Fibroblast of villous mesenchyme (primary cell): ENCODE measurements at places on chromosomes 1 and 21. TPM values are rescaled to one million over a fixed set of nuclear protein-coding genes. Genes with fewer than 3 reads are reported as not detected.

DNA sequence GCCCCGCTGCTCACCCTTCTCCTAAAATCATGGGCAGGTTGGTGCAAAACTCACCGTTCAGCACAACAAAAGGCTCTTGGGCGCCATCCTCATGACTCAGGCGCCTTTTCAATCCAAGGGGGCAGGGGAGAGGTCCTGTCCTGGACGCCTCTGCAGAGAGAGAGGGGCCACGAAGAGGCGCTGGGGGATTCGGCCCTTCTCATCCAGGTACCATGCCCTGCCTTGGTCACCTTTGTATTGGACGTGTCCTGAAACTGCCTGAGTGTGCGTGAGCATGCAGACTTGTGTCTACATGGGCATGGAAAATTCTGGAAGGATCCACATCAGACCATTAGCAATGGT, 53.5 kb downstream of the SLC37A1 start:
- DNase-seq, result no peak

DNA sequence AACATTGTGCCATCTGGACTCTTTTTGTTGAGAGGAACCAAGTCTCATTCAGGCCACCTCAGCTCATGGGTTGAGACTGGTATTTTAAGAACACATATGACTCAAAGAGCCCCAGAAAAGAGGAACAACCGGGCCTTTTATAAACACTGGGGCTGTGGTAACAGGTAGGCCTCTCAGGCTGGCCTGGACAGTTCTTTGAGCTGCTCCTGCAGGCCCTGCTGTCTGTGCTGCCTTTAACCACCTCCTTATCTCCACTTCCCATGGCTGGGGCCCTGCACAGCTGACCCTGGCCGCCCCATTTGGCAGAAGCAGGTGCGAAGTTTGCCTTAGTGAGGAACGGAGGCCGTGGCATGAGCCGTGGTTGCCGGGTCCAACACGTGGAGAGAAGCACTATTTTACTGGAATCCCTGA, 163.3 kb downstream of the RHOU start:
- DNase-seq, result no peak

CORT gene
- total RNA-seq, result 0.32 TPM in 1 of 2 replicates, not detected in the other

GRCh38 chr1:232793944-232794343, 11.3 kb upstream of the MAP10 start:
- DNase-seq, result peak; percentile 86

TSPAN2 gene
- under 0.01 and 0.97 TPM in 2 replicates for total RNA-seq

TCHH gene
- total RNA-seq, result under 0.01 TPM in 1 of 2 replicates, not detected in the other

DNA sequence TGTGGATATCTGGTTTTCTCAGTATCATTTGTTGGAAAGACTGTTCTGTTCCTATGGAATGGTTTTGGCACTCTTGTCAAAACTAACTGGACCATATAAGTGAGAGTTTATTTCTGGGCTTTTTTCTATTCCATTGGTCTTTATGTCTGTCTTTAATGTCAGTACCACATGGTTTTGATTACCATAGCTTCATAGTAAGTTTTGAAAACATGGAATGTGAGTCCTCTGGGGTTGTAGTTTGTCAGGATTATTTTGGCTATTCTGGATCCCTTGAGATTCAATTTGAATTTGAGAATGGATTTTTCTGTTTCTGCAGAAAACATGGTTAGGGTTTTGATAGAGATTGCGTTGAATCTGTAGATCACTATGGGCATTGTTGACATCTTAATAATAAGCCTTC, 107.9 kb downstream of the ZFYVE9 start:
- no peak for DNase-seq

- DNase-seq, result no peak
These were observed 13.9 kb downstream of the ATF3 start for GRCh38 chr1:212622467-212622866.

GRCh38 chr1:183962903-183963302, 74.6 kb downstream of the COLGALT2 start:
- DNase-seq, result no peak

FCRL2 gene
- total RNA-seq, result not detected in 2 replicates

C1orf141 gene
- not detected in 2 replicates for total RNA-seq

- DNase-seq, result no peak
These were observed at the start of gene EPHA8 for GRCh38 chr1:22562584-22563583. Gene EPHA8 (plus strand): TSS chr1:22563489. CDS start chr1:22563636, 147 bp downstream.

OR10J1 gene
- total RNA-seq, result not detected in 2 replicates

DNA sequence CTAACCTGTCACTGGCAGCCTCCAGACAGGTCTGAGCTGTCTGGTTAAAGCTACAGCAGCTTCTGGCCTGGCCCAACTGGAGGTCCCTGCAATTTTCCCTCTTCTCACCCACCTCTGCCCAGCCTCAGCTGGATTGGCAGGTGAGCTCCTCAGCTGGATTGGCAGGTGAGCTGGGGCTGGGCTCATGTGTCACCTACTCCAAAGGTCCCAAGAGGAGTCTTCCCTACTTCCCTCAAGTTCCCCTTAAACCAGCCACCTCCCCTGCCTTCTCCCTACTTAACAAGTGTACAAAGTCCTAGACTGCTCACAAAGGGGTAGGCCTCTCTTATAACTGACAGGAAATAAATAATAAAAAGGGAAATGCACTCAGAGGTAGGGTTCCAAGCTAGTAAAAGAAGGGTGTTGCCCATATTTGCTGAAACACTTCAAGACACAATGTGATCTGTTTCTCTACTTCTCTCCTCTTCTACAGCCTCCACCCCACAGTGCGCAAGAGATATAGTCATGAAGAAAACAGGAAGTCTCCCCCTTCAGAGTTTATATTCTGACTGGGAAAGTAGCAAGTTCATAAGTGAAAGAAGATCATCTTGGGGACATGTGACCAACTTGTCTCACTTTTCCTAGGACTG, at the start of gene GPA33:
Gene GPA33, minus strand, starts transcription at position 64 of the 629 bp plus-strand sequence. CDS start 90 bp downstream, outside the sequence.
- DNase-seq, result no peak

ABCB10 gene
- total RNA-seq, result 17.4 and 18.1 TPM in 2 replicates

KIF2C gene
- total RNA-seq, result 18.7 and 26.8 TPM in 2 replicates

DNA sequence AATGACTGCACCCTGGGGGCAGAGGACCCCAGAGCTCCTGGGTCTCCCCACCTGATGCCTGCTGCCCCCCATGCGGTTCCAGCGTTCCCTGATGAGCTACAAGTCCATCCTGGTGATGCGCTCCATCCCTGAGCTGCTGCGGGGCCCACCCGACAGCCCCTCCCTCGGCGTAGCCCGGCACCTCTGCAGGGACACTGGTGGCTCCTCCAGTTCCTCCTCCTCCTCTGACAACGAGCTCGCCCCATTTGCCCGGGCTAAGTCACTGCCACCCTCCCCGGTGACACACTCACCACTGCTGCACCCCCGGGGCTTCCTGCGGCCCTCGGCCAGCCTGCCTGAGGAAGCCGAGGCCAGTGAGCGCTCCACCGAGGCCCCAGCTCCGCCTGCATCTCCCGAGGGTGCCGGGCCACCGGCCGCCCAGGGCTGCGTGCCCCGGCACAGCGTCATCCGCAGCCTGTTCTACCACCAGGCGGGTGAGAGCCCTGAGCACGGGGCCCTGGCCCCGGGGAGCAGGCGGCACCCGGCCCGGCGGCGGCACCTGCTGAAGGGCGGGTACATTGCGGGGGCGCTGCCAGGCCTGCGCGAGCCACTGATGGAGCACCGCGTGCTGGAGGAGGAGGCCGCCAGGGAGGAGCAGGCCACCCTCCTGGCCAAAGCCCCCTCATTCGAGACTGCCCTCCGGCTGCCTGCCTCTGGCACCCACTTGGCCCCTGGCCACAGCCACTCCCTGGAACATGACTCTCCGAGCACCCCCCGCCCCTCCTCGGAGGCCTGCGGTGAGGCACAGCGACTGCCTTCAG, 35.5 kb downstream of the TRIM11 start:
- DNase-seq, result no peak

DNA sequence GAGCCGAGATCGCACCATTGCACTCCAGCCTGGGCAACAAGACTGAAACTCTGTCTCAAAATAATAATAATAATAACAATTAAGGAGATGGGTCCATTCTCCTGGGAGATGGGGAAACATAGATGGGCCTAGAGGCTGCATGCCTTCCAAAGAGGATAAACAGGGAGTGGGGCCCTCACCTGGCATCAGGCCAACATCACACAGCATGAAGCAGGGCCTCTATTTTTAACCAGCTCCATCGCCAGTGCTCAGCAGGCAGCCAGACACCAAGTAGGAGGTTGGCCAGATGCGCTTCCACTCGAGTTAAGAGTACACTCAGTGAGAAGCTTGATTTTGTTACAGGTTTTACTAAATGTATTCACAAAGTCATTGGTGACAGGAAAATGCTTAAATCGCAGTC, 352.0 kb downstream of the RRAGC start:
- DNase-seq, result no peak
